Fibroblast of skin of back (primary cell): ENCODE measurements at places on chromosomes 3 and 15.

DNA sequence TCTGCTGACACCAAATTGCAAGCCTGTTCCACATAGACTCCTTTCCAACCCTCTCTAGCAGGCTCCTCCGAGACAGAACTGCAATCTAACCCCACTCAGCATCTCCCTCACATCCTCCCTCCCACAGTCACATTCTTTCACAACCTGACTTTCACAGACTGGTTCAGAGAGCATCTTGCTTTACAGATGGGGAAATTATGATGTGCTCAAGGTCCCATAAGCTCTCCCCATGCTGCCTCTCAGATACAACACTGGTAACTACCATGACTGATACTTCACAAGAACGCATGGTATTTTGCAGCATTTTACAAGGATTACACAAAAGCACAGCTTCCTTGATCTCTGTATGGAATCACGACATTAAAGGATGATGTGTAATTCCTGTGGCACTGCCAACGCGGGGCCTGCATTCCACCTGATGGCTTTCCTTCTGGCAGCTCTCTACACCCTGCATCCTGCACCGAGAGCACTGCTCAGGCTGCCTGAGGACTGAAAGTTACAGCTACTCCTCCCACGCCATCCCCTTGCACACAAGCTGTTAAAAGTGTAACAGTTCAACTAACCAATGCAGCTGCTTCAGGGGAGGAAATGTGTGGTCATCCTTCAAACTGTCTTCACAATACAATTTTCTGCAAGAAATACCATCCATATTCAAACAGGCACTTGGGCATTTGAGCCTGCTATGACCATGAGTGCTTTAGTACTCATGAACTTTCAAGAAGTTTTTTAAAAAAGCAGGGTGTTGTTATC lies 27.6 kb downstream of the TBC1D2B start:
- peak; percentile 86 for DNase-seq

DNA sequence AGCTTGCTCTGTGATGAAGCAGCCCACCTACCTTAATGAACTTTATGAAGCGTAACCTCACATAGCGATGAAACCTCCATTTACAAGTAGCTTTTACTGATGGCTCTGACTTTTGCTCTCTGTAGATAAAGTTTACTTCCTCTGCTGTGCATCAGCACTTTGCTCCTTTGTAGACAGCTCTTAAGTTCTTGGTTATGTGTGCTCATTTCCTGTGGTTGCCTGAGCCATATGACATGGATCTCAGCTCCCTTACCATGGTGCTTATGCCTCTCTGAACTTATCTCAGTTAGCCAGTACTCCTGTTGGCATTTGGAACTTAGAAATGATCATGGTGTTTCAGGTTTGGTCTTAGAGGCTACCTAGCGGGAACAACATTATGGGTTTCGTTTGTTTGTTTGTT lies 7.8 kb downstream of the MFSD1 start:
- DNase-seq = no peak

DNA sequence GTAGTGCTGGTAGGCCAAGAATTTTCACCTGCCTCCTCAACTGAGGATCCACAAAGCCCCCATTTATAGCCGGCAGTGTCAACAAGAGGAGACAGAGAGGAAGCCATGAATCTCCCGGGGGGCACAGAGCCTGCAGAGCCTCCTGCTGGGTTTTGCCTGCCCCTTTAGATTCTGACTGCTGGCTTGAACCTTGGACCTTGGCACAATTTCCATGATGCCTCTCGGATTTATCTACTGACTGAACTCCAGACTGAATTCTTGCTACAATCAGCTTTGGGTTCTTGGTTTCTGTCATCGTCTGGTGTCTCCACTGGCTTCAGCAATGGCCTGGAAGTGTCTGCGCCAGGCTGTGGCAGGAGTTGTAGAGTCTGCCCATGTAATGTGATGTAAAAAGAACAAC lies 80.7 kb downstream of the GPR156 start:
- no peak for DNase-seq

DNA sequence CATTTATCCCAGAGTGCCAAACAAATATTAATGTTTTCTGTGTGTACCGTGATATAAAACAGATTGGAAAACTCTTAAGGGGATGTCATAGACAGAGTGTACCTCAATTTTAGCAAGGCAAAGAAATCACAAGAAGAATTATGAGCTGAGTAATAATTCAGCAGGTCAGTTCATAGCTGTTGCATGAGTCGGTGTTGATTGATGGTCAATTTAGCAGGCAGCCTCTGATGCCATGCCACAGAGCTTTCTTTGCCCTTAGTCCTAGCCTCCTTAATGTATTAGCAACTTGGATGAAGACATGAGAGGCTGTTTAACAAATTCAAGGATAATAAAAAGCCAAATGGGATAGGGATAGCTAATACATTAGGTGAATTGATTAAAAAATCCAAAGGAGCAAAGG lies 6.8 kb downstream of the SLC35A5 start:
- peak; percentile 21 for DNase-seq

- DNase-seq = peak; percentile 97
Observed at GRCh38 chr3:20185679-20186599, at the start of gene SGO1. Gene SGO1 (minus strand): TSS chr3:20186206. CDS start chr3:20184027, 2,179 bp downstream.

GRCh38 chr3:119783255-119783654 lies 1.4 kb downstream of the NR1I2 start:
- no peak for DNase-seq

DNA sequence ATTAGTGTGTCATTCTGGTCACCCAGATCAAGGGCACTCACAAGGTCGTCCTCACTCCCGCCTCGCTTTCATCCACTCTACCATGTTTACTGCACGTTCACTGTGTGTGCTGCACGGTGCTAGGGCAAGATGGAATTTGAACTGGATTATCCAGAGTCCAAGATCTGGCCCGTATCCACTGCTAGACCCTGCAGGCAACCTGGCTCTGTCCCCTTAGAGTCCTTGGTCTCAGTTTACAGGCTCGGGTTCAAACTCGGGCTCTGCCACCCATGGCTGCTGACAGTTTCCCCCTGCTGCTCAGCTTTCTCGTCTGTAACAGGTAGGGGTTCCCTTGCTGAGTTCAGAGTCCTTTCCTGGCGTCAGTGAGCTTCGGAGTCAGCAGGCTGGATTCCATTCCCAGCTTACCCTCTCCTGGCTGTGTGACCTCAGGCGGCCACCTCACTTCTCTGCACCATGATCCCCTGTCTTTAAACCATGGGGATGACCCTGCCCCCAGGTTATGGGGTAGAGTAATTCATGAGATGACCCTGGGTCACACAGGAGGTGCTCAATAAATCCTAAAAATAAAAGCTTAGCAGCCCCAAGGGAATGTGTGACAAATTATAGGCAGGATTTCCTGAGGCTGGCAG lies 79.6 kb upstream of the SLC6A6 start:
- no peak for DNase-seq

GRCh38 chr15:70503073-70503745 lies 260.1 kb downstream of the UACA start:
- no peak for DNase-seq

DNA sequence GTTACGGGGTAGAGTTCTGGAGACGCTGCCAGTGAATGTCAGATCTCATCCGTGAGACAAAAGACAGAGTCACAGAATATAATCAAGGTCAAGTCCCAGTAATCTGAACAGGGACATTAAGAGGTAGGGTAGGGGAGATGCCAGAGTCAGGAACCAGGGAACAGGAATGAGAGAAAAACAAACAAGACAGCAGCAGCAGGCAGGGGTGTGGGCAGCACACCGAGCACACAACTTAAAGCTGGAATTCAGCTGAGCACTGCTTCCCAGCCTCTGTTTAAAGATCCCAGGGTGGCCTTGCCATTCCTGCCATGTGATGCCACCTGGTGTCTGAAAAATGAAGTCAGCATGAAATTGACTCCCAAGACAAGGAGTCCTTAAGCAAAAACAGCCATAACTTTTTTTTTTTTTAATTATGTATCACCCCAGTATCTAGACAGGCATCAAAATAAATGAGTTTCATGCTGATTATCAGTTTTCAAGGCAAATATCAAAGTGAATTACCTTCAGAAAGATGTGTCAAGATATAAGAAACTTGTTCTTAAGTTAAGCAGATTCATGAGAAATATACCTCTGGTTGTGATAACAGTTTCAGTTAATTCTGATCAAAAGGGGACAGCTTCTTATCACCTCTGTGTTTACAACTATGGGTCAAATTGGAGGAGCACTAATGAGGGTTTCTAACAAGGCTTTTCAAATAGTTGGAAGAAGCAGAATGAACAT lies 203.7 kb downstream of the SLC9A9 start:
- peak; percentile 76 for DNase-seq

- no peak for DNase-seq
Observed at GRCh38 chr3:151377768-151378385, 6.7 kb downstream of the P2RY12 start.

DNA sequence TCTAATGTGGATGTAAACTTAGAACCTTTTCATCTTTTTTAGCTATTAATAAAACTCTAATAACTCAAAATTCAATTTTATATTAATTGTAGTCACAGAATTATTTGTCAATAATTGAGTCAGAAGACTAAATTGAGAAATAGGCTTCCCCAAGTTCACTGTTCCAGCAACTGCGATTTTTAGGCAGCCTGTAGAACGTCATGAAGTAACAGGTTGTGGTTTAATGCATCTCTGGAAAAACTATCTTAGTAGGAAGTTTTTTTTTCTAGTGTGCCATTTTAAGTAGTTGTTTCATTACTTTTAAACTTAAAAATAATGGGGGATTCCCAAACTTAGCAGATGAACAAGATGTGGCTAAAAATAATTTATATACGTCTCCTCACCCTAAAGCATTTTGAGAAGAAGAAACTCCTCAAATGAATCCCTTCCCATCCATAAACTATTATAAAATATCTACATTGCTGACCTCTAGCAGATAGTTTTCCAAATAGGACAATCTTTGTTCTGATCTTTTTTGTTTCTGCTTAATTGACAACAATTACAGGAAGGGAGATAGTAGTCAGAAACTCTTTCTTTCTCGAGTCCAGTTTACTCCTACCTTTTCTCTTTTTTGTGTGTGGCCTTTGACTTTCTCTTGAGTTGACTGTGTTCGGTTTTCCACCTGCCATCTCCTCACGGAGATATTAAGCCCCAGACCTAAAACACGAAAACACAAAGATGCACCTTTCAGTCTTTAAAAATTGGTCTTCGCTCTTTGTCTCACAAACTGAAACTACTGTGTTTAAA lies 43.1 kb downstream of the LRCH3 start:
- DNase-seq = no peak

- DNase-seq = no peak
Observed at GRCh38 chr3:107540857-107541256, 18.1 kb downstream of the BBX start.

GRCh38 chr15:98881526-98882520 lies 125.8 kb downstream of the PGPEP1L start:
- DNase-seq = peak; percentile 74

- DNase-seq = no peak
Observed at GRCh38 chr3:121916189-121916588, 22.0 kb downstream of the SLC15A2 start.

GRCh38 chr15:65836665-65837064 lies 32.6 kb upstream of the RAB11A start:
- no peak for DNase-seq

DNA sequence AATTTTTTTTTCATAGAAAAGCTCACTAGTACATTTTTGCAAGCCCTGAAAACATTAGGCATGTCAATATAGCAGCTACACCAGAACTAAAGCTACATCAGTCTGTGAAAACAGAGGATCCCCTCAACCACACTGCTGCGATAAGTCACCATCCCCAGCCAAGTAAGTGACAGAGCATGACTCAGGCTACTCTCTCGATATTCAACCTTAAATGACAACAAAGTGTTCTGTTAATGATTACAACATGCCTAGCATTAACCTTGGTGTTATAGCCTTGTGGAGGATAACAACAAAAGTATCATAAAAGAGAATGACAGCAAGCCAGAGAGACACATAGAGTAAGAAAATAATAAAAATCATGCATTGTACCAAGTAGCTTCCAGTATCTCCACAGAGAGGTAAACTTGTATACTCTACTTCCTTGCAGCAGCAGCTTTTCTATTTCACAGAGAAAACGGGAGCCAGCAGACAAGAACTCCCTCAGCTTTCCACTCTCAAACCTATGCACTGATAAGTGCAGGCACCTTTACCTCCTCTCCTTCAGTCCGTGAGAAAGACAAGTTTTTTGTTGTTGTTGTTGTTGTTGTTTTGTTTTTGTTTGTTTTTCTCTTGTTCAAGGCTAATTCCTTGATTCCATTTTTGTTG lies 76.6 kb downstream of the GBE1 start:
- DNase-seq = peak; percentile 61

- DNase-seq = no peak
Observed at GRCh38 chr15:36777926-36778325, 198.5 kb downstream of the CDIN1 start.

- DNase-seq = no peak
Observed at GRCh38 chr3:190326361-190326760, 4.1 kb upstream of the CLDN1 start.

GRCh38 chr3:71227270-71227661 lies 356.3 kb downstream of the FOXP1 start:
- peak; percentile 53 for DNase-seq

DNA sequence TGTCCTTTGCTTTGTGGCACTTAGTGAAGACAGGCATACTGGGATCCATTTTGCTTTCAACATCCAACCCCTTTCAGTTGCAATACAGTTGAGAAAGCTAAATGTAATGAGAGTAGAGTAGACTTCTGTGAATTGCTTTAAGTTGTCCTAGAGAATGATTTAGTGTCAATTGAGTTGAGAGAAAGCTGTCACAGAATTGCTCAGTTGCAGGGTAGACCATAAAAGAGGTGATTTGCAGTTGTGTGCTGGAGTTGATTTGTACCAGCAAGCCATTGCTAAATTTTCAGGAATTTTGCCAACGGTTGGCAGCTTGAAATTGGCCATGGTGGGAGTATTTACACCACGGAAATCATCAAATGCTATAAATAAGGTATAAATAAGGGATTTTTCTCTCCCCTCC lies 2.2 kb downstream of the ABHD5 start:
- no peak for DNase-seq

- DNase-seq = no peak
Observed at GRCh38 chr3:141326123-141326522, 42.2 kb upstream of the ZBTB38 start.

DNA sequence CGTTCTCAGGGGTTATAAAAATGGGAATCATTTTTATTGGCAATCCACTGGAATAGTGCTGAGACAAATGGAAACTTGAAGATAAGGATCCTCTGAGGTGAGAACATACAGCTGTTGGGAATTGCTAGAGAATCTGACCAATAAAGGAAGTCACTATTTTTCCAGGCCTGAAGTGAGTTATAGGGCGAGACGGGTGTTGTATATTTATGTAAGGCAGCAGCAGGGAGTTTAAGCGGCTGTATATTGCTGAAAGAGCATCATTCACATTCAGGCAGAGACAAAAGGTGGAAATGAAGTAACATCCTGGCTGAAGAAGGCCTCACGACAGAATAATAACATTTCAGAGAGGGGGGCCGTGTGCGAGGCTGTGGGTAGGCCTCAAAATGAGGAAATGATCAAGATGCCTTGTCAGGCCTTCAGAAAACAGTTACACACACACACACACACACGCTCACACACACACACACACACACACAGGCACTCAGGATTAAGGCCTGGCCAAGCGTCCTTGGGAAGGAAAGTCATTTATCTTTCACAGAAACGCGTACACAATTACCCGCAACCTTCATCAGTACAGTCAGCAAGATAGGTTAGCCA lies 964.9 kb upstream of the NR2F2 start:
- DNase-seq = no peak

- DNase-seq = peak; percentile 55
Observed at GRCh38 chr15:25508369-25509002, 69.7 kb upstream of the UBE3A start.

- no peak for DNase-seq
Observed at GRCh38 chr3:63097396-63097795, 180.7 kb upstream of the SYNPR start.

GRCh38 chr3:65595222-65596028 lies 443.3 kb downstream of the MAGI1 start:
- DNase-seq = peak; percentile 24
